Muscle of leg (tissue), 16 donors: ENCODE measurements at places on chromosomes 4 and X. TPM values are rescaled to one million over a fixed set of nuclear protein-coding genes. Genes with fewer than 3 reads are reported as not detected.
A peak's percentile ranks its signal among the peaks of the same experiment; 100 is the strongest.

GRCh38 chrX:23822397-23822796 lies 39.4 kb downstream of the SAT1 start:
- peak; percentile 61 for DNase-seq

DNA sequence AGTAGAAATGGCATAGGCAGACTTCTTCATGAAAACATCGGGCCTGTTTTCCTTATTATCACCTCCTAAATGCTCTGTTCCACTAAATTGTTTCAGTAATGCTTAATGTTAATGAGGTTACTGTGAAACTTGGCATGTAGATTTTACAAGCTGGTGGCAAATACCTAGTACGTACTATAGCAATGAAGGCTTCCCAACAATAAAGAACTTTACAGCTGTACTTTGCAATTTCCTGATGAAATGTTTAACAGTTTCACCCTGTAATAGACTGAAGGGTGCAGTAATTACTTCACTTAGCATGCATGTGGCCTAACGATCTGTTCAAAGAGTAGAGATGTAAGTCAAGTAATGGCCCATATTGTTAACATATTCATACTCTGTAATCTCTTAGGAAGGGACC lies 524.7 kb downstream of the IL15 start:
- DNase-seq: no peak

DNA sequence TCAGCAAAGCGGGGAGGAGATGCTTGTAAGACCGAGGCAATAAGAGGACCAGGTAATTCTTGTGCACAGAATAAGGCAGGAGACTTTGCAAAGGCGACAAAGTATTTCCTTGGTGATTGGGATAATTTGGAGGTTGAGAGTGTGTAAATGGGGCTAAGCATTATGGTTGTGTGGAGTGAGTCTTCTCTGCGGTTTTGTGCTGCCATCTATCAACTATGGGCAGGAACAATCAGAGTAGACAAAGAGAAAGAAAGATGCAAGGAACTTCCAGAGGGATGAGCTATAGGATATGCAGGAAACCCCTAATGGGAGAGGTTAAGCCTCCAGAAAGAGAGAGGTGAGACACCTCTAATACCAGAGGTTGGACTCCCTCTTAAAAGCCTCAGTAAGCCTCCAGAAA lies 339.8 kb downstream of the PAPSS1 start:
- DNase-seq: no peak

The S100G gene
- not detected for polyA plus RNA-seq

The DTHD1 gene
- not detected for polyA plus RNA-seq

DNA sequence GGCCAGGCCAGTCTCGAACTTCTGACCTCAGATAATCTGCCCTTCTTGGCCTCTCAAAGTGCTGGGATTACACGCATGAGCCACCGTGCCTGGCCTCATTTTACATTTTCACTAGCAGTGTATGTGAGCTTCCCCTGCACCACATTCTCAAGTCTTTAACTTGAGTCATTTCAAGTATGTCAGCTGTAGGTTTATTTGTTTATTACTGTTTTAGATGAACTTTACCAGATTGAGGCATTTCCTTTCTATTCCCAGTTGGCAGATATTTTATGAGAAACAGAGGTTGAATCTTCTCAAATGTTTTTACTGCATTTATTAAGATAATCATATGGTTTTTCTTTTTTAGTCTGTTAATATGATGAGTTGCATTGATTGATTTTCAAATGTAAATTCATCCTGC lies 114.6 kb upstream of the SH3RF1 start:
- peak; percentile 66 for DNase-seq

The HTR2C gene
- not detected for polyA plus RNA-seq

The STK32B gene
- polyA plus RNA-seq: 11.5 TPM

- DNase-seq: peak; percentile 1
These were observed 1030.1 kb downstream of the FSTL5 start for GRCh38 chr4:161133586-161134276.

The ENPP6 gene
- 20.7 TPM for polyA plus RNA-seq

GRCh38 chrX:133448512-133449076 lies 33.3 kb upstream of the GPC4 start:
- no peak for DNase-seq

The KLKB1 gene
- polyA plus RNA-seq: 0.21 TPM

The FAM241A gene
- polyA plus RNA-seq: 3.3 TPM

The ANXA5 gene
- polyA plus RNA-seq: 271 TPM

DNA sequence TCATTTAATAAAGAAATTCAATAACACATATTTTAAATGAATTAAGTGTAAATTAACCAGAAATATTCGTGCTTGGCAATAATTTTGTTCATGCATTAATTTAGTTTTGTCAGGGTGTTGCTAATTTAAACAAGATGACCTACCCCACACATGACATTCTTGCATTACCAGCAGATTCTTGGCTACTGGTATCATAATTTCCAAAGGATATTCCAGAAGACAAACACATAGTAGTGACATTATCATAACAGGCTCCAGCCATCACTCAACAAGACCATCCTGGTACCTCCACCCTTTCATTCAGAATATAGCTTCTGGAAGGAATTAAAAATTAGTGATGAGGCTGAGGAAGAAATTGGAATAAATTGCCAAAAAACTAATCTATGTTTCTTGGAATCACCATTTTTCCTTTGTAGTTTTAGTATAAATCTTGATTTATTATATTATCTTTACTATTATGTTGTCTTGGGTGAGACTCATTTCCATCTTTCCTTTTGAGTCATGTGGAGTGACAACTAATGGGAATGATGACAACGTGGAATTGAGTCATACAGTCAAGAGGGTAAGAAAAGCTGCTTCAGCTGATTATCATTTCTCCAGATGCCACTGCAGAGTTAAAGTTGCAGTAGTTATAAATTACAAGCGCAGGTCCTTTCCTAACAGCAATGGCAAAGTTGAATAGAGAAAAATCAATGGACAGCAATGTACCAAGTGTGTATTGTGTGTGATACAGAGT lies 30.9 kb upstream of the HHIP start:
- no peak for DNase-seq

DNA sequence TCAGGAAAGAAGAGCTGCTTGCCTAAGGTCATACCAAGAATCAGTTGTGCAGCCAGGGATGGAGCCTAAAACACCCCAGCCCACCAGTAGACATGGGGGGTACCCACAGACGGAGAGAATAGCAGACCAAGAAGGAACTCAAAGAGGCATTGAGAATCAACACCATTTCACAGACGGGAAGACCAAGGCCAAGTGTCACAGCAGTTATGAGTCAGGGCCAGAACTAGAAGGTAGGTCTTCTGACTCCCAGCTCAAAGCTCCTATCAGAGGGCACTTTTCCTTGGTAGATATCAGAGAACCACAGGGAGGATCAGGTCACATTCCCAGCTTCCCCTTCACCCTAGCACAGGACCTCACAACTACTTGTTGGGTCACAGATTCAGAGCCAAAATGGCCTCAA lies 14.5 kb downstream of the OTUD5 start:
- DNase-seq: no peak

DNA sequence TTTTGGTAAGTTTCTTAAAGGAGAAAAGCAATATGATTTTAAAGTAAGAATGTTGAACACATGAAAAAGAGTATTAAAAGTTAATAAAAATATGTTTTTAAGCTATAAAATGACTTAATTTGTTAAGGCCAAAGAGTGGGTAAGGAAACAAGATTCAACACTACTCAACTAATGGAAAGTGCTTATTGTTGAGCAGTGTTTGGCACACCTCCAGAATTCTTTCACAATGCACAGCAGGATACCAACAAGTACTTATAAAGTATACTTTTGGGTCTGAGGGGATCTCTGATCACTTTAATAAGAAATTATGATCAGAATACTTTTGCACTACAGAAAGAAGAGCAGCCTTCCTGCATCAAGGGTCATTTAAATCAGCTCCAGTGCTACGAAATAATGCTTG lies 5.9 kb downstream of the LAMP2 start:
- DNase-seq: peak; percentile 46
